ENCODE measurements at places on chromosomes 2 and 18.
A peak's percentile ranks its signal among the peaks of the same experiment; 100 is the strongest.

DNA sequence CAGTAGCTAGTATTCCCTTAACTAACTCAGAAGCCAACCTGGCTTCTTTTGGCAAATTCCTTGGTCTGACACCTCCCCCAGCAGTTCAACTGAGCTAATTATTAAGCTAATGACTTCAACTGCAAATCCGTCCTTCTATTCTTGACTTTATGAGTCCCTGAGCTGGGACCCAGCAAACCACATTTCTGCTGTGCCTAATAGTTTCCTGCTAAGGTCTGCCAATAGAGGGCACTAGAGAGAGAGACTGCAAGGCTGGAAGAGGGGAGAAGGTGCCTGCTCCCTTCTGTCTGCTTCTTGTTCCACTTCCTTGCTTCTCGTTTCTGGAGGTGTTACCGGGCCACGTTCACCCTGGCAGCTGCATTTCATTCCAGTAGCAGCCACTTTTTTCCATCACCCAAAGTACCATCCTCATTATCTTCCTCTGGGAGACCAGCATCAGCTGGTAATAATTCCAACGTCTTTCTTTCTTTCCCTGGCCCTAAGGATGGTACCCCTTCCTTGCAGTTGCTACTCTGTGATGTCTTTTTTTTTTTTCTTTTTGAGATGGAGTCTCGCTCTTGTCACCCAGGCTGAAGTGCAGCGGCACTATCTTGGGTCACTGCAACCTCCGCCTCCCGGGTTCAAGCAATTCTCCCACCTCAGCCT, 352.0 kb downstream of the TNS1 start:
- peak; percentile 53 for DNase-seq

GRCh38 chr2:16645088-16645487, 20.5 kb downstream of the CYRIA start:
- no peak for DNase-seq

- DNase-seq = no peak
Measured at GRCh38 chr2:127401757-127402695, 14.3 kb upstream of the MAP3K2 start.

GRCh38 chr2:117411983-117412382, 402.5 kb upstream of the DDX18 start:
- no peak for DNase-seq

- peak; percentile 62 for DNase-seq
Measured at GRCh38 chr2:169363560-169364150, 1.3 kb upstream of the LRP2 start.
